Endodermal cell (in vitro differentiated cells): ENCODE measurements at places on chromosomes 16 and 17. TPM values are rescaled to one million over a fixed set of nuclear protein-coding genes. Genes with fewer than 3 reads are reported as not detected.

DNA sequence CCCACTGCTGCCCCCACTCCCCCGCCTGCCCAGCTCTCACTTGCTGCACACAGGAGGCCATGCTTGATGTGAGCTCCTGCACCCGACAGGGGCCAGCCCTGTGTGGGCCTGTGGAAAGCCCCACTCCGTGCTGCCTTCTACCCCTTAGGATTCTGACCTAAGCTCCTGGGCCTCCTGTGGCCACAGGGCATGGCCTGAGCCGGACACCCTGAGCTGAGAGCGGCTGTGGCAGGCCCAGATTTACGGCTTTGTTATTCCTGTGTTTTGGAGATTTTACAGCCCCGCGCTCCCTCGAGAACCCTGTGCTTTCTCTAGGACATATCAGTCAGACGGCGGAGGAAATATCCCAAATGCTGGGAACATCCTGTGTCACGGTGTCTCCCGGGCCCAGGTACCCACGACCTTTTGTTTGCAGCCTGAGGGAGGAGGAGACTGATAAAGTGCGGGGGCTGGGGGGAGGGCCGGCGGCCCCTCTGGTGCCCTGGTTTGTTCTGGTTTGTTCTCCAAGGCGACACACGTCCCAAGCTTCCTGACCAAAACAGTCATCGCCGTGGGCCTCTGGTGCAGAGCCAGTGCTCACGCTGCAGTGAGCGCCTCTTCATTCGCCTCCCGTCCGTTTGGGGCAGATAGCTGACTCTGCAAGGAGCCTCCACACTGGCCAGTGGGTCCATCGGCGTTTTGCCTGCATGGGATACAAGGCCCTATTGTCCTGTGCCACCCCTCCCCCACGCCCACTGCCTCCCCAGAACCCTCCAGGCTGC, 363.4 kb downstream of the C16orf95 start:
- no peak overlapping the region for H3K4me3 ChIP-seq
- H3K27me3 ChIP-seq: no peaks in the 10 kb centered on the region
- H3K4me1 ChIP-seq: no peaks in the 10 kb centered on the region
- peak; percentile 67 for DNase-seq
- H3K27ac ChIP-seq: no peak overlapping the region

DNA sequence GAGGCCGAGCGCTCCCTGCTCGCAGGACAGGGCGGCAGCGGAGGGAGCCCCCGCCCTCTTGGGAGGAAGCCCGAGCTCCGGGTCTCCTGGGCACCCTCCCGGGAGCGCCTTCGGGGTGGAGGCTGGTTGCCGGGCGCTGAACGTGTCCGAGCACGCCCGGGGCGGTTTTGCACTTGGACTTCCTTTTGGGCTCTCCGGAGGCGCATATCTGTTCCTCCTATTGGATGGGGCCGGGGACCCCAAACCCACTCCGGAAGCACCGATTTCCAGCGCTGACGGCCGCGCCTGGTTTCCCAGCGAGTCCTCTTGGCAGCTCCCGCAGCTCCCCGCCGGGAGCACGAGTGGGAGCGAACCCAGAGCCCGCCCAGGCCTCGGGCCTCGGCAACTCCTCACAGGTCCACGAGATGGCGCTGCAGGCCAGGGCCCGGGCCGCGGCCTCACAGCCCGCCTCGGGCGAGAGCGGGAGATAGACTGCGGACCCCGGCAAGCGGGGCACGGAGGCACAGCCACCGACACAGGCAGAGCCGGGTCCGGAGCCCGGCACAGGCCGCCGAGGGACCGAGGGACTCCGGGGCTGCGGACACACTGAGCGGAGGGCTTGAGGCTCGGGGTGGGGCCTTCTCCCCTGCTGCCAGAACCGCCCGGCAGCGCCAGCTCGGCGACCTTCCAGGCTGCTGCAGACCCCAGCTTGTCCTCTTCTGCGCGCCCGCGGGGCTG, 12.7 kb downstream of the TBX2 start:
- H3K36me3 ChIP-seq: no peaks in the 10 kb centered on the region
- DNase-seq: peak; percentile 96
- peak overlapping the region; percentile 80 for H3K4me3 ChIP-seq
- peaks cover 92% of the 10 kb centered on the region for H3K27me3 ChIP-seq
- H3K27ac ChIP-seq: no peak overlapping the region

- no peaks in the 10 kb centered on the region for H3K36me3 ChIP-seq
- no peak overlapping the region for H3K27ac ChIP-seq
Measured at GRCh38 chr17:62753562-62753961, 54.6 kb downstream of the MARCHF10 start.

DNA sequence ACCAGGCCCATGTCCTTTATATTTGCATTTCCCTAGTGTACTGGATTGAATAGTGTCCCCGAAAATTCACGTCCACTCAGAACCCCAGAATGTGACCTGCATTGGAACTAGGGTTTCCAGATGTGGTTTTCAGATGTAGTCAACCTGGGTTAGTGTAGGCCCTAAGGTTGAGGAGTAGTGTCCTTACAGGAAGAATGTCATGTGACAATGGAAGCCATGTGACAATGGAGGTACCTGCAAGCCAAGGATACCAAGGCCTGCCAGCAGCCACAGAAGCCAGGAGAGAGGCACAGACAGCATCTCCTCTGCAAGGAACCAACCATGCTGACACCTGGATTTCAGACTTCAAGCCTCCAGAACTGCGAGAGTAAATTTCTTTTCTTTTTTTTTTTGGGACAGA, 5.2 kb upstream of the PRR15L start:
- no peak overlapping the region for H3K4me3 ChIP-seq
- DNase-seq: no peak
- no peaks in the 10 kb centered on the region for H3K36me3 ChIP-seq

GAS2L2 gene
- 0.09 TPM in 1 of 2 replicates, not detected in the other for total RNA-seq

PRR35 gene
- total RNA-seq: 0.23 and 0.62 TPM in 2 replicates

BRCA1 gene
- total RNA-seq: 15.6 to 59.0 TPM (median 54.5 TPM) in 3 replicates

GRCh38 chr17:57538736-57539456, 206.2 kb downstream of the CCDC182 start:
- no peak for DNase-seq
- H3K4me3 ChIP-seq: no peak overlapping the region
- peak overlapping the region; percentile 98 for H3K27ac ChIP-seq

SLC5A10 gene
- total RNA-seq: 0.11 and 0.29 TPM in 2 replicates

DNA sequence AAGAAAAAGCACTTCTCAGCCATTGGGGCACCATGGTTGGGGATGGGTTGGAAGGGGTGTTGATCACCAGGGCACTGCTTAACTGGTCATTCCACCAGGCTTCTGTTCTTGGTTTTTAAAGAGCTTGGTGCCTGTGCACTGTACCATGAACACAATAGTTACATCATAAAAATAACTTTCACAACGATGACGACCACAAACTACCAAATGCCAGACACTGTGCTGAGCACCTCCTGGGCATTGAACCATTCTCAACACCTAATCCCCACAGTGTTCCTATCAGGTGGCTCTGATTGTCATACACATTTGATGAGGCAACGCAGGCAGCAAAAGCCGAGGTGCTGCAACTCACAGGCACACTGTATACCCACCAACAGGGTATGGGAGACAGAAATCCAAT, 208.0 kb downstream of the FOXL1 start:
- no peak overlapping the region for H3K4me3 ChIP-seq
- H3K36me3 ChIP-seq: no peaks in the 10 kb centered on the region
- DNase-seq: no peak
- no peak overlapping the region for H3K27ac ChIP-seq

PCGF2 gene
- 95.0 to 113 TPM (median 106 TPM) in 3 replicates for total RNA-seq

SOCS7 gene
- total RNA-seq: 24.4 and 24.9 TPM in 2 replicates

DNA sequence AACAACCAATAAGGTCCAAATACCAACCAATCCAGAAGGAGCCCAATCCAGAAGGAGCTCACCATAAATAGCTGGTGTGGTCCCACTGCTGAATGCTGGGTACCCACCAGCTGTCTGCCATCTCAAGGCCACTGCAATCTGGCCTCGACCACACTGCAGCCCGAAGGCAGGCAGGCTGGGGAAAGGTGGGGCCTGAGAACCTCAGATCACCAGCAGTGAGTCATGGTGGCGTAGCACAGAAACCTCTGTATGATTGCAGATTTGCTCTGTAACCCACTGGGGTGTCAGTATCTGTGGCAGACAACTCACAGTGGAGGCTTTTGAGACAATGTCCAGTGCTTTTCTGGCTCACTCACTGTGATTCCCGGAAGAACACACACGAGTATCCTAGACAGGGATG, 14.7 kb upstream of the CMTR2 start:
- H3K4me1 ChIP-seq: no peaks in the 10 kb centered on the region
- H3K27ac ChIP-seq: no peak overlapping the region
- H3K27me3 ChIP-seq: peaks cover 11% of the 10 kb centered on the region
- no peak for DNase-seq
- no peaks in the 10 kb centered on the region for H3K36me3 ChIP-seq

DNA sequence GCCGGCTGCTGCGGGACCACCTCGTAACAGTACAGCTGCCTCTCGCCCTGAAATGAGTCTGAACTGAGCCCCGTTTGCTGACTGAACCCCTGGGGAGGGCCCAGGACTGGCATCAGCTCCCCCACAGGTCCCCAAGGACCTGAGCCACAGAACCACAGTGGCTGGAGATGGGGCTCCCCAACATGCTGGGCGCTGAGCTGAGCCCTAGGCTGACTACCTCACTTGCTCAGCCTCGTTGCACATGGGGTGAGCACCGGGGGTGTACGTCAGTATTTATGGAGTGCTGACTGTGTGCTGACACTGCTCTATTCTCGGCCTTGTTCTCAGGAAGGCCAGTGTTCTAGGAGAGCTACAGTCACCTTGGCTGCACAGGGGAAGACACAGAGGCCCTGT, 6.6 kb upstream of the VASN start:
- DNase-seq: no peak
- H3K4me3 ChIP-seq: no peak overlapping the region
- no peaks in the 10 kb centered on the region for H3K36me3 ChIP-seq
- H3K27me3 ChIP-seq: no peaks in the 10 kb centered on the region
- H3K4me1 ChIP-seq: no peaks in the 10 kb centered on the region

DNA sequence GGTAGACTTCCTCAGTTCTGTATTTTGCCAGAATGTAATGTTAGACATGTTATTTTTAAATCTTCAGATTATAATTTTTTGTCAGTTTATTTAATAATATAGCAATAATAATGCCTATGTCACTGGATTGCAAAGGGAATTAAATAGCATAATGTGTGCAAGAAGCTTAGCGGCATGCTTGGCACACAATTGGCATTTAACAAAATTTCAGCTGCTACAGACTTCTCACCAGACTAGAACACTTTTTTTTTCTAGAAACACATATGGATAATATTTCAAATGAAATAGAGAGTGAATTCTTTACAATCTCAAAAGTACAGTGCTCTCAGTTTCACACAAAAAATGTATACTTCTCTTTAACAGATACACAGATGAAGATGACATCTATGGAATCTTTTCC, 757.4 kb downstream of the CDH11 start:
- no peaks in the 10 kb centered on the region for H3K27me3 ChIP-seq
- no peaks in the 10 kb centered on the region for H3K4me1 ChIP-seq
- no peak for DNase-seq
- H3K4me3 ChIP-seq: no peak overlapping the region
- H3K27ac ChIP-seq: no peak overlapping the region
- no peaks in the 10 kb centered on the region for H3K36me3 ChIP-seq

KDM6B gene
- total RNA-seq: 58.4 and 60.3 TPM in 2 replicates

- H3K27me3 ChIP-seq: no peaks in the 10 kb centered on the region
- no peaks in the 10 kb centered on the region for H3K36me3 ChIP-seq
- DNase-seq: peak; percentile 83
- peak overlapping the region; percentile 53 for H3K4me3 ChIP-seq
- H3K27ac ChIP-seq: no peak overlapping the region
- H3K4me1 ChIP-seq: no peaks in the 10 kb centered on the region
Measured at GRCh38 chr17:7971651-7972050, 30.8 kb upstream of the GUCY2D start.

DNA sequence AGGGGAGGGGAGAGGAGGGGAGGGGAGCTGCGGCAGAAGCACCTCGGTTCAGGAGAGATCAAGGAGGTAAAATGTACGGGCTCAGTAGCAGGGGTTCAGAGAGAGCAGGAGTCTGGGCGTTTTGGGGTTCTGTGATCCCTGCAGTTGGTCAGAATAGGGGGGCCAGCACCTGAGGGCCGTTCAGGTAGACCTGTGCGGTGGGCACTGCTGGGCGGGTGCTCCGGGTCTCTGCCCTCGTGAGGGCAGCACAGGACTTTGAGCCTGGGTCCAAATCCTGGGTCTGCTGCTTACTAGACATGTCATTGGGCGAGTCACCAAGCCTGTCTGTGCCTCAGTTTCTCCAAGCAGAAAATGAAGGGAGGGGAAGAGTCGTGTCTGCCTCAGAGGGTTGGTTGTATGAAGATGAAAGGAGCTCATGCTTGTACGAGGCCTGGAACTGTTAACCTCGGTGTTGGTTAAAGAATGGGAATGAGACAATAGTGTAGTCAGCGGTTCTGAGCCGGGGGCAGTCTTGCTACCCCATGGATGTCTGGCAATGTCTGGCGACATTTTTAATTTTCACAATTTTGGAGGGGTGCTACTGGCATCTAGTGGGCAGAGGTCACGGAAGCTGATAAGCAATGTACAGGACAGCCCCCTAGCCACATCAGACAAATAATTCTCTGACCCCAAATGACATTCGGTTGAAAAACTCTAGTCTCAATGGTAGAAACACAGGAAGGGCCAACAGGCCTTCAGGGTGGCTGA, 35.4 kb downstream of the OR1D5 start:
- no peaks in the 10 kb centered on the region for H3K27me3 ChIP-seq
- H3K36me3 ChIP-seq: peaks cover 7% of the 10 kb centered on the region
- H3K4me3 ChIP-seq: no peak overlapping the region
- peak; percentile 16 for DNase-seq
- H3K27ac ChIP-seq: no peak overlapping the region

GNGT2 gene
- total RNA-seq: 0.42 TPM in 1 of 3 replicates, not detected in the others

- no peaks in the 10 kb centered on the region for H3K4me1 ChIP-seq
- H3K27me3 ChIP-seq: no peaks in the 10 kb centered on the region
- H3K27ac ChIP-seq: no peak overlapping the region
Measured at GRCh38 chr16:77393955-77394354, 40.9 kb downstream of the ADAMTS18 start.

DNA sequence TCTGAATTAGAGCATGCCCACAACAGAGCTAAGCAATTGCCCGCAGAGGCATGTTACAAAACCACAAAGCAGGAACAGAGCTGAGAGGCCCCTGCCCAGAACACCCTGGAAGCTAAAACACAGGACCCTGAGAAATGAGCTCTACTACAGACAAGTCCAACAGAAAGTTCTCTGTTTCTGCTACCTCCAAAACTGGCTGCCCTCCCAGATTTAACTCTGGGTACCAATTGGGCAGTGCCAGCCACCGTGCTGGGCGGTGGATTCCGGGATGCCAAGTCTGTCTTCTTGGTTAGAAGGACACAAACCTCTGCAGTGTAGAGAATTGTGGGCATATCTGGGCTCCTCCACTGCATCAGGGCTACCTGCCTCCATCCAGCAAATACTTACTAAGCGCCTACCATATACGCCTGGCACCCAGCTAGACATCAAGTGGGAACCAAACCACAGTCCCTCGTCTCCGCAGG, 1.0 kb downstream of the CMTM4 start:
- H3K4me3 ChIP-seq: peak overlapping the region; percentile 77
- H3K27ac ChIP-seq: no peak overlapping the region
- peaks cover 10% of the 10 kb centered on the region for H3K36me3 ChIP-seq
- H3K4me1 ChIP-seq: peaks cover 3% of the 10 kb centered on the region
- H3K27me3 ChIP-seq: no peaks in the 10 kb centered on the region

- no peak within 1 kb of the TSS for H3K27ac ChIP-seq
- peak; percentile 81 for DNase-seq
- H3K4me1 ChIP-seq: peaks cover 17% of the 10 kb centered on the region
- H3K36me3 ChIP-seq: peaks cover 24% of the 10 kb centered on the region
- peak within 1 kb of the TSS; percentile 89 for H3K4me3 ChIP-seq
Measured at GRCh38 chr16:67248401-67249177, at the start of gene SLC9A5. SLC9A5 (plus strand) TSS chr16:67248979; CDS start chr16:67249015, 36 bp downstream.
